Left lung (tissue), 14 donors: ENCODE measurements at places on chromosomes 4 and X. TPM values are rescaled to one million over a fixed set of nuclear protein-coding genes. Genes with fewer than 3 reads are reported as not detected.
A peak's percentile ranks its signal among the peaks of the same experiment; 100 is the strongest.

UGT2B10 gene
- not detected for total RNA-seq

BEX5 gene
- 4.7 TPM for total RNA-seq

- H3K27ac ChIP-seq = no peak overlapping the region
- H3K36me3 ChIP-seq = no peaks in the 10 kb centered on the region
- H3K4me1 ChIP-seq = no peaks in the 10 kb centered on the region
- no peaks in the 10 kb centered on the region for H3K27me3 ChIP-seq
- DNase-seq = no peak
- H3K4me3 ChIP-seq = no peak overlapping the region
These were observed 83.4 kb downstream of the MSN start for GRCh38 chrX:65750674-65751469.

- no peak overlapping the region for H3K27ac ChIP-seq
- no peaks in the 10 kb centered on the region for H3K36me3 ChIP-seq
- no peaks in the 10 kb centered on the region for H3K4me1 ChIP-seq
- H3K27me3 ChIP-seq = no peaks in the 10 kb centered on the region
These were observed 675.1 kb downstream of the GRXCR1 start for GRCh38 chr4:43567644-43568043.

DNA sequence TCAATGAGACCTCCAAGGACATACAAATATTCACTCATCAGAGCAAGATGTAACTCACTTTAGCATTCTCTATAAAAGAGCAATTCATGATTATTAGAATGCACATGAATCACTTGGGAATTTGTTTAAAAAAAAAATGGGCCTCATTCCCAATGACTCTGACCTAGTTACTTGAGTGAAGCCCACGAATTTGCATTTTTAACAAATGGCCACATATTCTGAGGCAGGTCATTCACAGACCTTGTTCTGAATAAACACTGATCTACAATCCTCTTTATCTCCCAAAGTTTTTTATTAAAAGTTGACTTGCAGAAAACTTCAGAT is 255.1 kb upstream of the VEGFC start:
- H3K4me3 ChIP-seq = no peak overlapping the region
- no peaks in the 10 kb centered on the region for H3K36me3 ChIP-seq
- H3K27ac ChIP-seq = no peak overlapping the region
- H3K27me3 ChIP-seq = no peaks in the 10 kb centered on the region

GRCh38 chr4:6492027-6492590 is 19.7 kb upstream of the PPP2R2C start:
- no peaks in the 10 kb centered on the region for H3K36me3 ChIP-seq
- H3K27me3 ChIP-seq = peaks cover 48% of the 10 kb centered on the region
- no peak for DNase-seq
- no peak overlapping the region for H3K4me3 ChIP-seq
- H3K4me1 ChIP-seq = no peaks in the 10 kb centered on the region

- no peak overlapping the region for H3K4me3 ChIP-seq
- no peaks in the 10 kb centered on the region for H3K4me1 ChIP-seq
- no peak for DNase-seq
- no peaks in the 10 kb centered on the region for H3K36me3 ChIP-seq
- no peak overlapping the region for H3K27ac ChIP-seq
- no peaks in the 10 kb centered on the region for H3K27me3 ChIP-seq
These were observed 40.1 kb downstream of the BTC start for GRCh38 chr4:74754218-74754617.

- H3K36me3 ChIP-seq = no peaks in the 10 kb centered on the region
- H3K4me3 ChIP-seq = no peak overlapping the region
- H3K4me1 ChIP-seq = no peaks in the 10 kb centered on the region
- peak; percentile 51 for DNase-seq
These were observed 93.2 kb upstream of the MAPK10 start for GRCh38 chr4:86452924-86453531.

ANK2 gene
- total RNA-seq = 31.3 TPM

DNA sequence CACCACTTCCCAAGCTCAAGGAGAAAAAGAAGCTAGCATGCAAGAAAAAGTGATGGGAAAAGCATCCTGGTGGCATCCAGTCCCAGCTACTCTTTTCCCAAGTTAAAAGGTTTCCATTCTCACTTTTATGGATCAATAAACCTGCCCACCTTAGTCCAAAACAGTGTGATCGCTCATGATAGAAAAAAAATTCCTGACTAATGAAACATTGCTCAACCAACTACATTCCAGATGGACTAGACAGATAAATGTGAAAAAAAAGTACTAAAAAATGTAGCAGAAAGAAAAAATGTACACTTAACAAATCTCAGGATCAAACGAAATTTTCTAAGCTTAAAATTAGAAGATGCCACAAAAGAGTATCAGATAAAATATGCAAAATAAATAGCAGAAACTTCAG is 312.2 kb downstream of the TMA16 start:
- H3K27ac ChIP-seq = no peak overlapping the region
- no peaks in the 10 kb centered on the region for H3K27me3 ChIP-seq
- DNase-seq = no peak

- no peak overlapping the region for H3K4me3 ChIP-seq
- no peak for DNase-seq
- no peaks in the 10 kb centered on the region for H3K27me3 ChIP-seq
- H3K27ac ChIP-seq = peak overlapping the region; percentile 28
- H3K4me1 ChIP-seq = peaks cover 13% of the 10 kb centered on the region
These were observed 128.2 kb downstream of the C4orf51 start for GRCh38 chr4:145808021-145808650.
